DMS153 (cell line): ENCODE measurements at places on chromosomes 3 and 15.

- DNase-seq = no peak
These were observed 175.5 kb downstream of the KCNMB2 start for GRCh38 chr3:178711753-178712152.

DNA sequence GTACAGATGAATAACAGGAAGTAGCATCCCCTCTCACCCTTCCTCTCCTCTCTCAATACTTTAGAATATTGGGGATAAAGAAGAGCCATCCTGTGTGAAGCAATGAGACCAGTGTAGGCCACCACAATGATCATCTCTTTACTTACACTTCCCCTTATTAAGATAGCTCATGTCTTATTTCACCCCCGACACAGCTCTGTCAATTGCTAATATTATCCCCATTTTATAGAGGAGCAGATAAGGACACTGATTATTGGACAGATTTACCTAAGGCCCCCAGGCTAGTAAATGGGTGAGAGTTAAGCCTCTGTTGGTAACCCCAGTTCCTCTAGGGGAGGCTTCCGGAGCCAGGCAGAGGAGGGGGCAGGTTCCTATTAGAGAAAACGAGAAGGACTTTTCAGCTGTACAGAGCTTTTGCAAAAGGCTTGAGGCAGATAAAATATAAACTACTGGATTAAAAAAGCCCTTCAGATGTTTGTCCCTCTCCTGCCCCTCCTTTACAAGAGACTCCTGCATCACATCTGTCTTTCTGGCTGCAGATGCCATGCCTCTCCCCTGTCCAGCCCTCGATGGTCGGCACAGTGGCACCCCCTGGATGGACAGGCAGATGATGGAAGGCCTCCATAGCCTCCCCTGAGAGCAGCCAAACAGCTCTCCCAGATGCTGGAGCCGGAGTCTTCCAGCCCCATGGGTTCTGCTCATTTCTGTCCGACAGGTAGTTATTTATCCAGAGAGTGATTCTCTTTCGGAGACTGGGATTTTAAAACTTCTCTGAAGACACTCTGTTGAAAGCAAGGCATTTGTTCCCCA, 49.4 kb upstream of the LCTL start:
- no peak for DNase-seq

DNA sequence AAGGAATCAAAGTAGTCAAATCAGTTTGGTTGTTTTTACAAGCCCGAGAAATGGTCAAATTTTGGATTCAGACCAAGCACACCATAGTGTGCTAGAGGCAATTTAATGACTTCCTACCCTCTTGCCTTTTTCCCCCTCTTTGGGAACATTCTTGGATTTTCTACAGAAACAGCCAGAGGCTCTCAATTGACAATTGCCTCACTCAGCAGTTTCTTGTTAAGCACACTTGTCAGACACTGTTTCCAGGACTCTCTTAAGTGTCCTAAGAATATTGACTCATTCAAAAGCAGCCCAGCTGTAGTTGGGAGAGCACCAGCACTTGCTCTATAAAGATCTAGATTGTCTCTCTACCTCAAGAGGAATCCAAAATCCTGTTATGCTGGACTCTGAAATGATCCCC, 1.5 kb upstream of the SLC35G2 start:
- no peak for DNase-seq

DNA sequence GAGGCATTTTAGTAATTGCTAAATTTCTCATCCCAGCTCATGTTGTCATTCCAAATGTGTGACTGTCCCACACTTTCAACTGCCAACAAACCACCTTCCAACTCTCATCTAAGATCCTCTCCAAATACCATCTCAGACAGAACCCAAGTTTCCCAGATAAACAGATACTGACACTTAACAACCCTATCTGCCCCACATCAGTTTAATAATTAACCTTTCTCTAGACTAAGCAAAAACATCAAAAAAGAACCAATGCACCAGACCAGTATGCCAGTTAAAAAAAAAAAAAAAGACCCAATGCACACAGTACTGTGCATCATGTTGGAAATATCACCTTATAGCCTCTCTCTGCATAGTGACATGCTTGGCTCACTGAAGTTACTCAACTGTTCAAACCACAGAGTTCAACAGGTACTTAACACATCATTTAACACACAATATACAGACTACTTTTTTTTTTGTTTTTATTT, 5.5 kb downstream of the SFMBT1 start:
- no peak for DNase-seq

DNA sequence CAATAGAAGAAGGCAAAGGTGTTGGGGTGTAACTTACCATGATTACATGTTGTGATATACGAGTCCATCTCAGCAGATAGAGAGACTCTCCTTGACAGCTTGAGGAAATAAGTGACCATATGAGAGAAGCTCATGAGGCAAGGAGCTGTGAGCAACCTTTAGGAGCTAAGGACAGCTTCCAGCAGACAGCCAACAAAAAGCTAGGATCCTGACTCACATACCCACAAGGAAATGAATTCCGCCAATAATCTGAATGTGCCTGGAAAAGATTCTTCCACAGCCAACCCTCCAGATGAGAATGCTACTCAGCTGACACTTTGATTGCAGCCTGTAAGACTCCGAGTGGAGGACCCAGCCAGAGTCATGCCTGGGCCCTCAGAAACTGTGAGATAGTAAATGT, 339.6 kb upstream of the TPRG1 start:
- no peak for DNase-seq

DNA sequence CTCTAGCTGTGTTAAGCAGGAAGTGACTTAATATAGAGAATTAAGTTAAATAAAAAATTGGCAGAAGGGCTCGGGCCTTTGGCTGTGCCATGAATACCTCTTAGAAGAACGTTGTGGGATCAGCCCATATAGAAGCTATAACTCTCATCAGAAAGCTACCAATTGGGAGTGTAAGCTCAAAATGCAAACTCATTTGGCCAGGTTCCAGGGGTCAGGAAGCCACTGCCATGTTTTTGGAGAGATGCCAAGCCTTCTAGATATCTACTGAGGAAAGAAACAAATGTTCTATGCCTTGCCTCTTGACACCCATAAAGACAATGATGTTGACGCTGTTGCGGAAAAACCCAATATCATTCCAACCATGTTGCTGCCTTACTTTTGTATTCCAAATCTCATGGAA, 475.2 kb upstream of the TGFBR2 start:
- peak; percentile 4 for DNase-seq

DNA sequence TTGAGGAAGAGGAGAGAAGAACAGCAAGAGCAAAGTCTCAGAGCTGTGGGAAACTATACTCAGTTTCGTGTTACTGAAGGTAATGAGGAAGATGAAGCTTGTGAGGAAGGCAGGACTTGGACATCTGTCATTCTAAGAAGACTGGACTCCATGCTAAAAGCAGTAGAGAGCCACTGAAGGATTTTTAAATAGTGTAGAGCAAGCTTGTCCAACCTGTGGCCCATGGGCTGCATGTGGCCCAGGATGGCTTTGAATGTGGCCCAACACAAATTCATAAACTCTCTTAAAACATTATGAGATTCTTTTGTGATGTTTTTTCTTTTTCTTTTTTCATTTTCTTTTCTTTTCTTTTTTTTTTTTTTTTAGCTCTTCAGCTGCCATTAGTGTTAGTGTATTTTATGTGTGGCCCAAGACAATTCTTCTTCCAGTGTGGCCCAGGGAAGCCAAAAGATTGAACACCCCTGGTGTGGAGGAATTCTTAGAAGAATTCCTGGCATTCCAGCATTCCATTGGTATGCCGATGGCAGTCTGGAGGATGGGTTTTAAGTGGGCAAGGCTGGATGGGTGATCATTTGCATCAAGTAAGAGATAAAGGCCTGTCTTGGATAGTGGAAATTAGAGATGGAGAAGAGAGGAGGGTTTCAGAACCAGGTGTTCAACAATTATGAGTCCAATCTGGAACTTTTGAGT, 6.9 kb upstream of the NFKBIZ start:
- no peak for DNase-seq

DNA sequence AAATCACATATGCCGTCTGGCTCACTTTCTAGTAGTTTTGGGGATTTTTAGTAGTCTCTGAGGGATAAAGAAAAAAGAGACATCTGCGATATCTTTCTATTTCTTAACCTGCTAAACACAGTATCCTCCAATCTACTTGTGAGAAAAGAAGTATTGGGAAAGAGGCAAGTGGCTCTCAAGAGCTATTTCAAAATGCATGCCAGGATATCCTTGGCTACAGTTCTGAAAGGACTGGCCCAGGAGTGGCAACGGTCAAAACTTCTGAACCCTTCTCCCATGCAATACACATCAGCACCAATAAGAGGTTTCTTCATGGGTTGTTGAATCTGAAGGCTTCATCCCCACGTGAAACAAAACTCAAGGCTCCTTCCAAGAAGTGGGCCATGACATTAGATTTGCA, 204.0 kb upstream of the WNT5A start:
- no peak for DNase-seq

DNA sequence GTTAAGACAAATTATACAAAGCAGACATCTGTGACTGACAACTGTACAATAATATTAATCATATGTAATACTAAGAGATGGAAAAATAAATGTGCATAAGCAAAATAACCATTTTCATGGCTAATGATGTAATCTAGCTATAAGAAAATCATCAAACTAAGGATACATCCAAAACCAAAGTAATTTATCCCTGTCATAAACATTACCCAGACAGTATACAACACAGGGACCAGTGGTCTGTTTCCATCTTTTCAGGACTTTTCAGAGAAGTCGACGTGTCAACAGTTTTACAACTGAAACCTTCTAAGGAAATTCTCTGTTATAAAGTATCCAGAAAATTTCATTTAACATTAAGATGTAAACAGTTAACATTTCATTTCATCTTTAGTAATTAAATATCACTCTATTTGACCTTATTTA, 11.0 kb downstream of the THBS1 start:
- DNase-seq = no peak

GRCh38 chr3:151226088-151226563, 23.1 kb upstream of the GPR171 start:
- DNase-seq = no peak

- DNase-seq = no peak
These were observed 144.2 kb downstream of the RYR3 start for GRCh38 chr15:33454996-33455395.

DNA sequence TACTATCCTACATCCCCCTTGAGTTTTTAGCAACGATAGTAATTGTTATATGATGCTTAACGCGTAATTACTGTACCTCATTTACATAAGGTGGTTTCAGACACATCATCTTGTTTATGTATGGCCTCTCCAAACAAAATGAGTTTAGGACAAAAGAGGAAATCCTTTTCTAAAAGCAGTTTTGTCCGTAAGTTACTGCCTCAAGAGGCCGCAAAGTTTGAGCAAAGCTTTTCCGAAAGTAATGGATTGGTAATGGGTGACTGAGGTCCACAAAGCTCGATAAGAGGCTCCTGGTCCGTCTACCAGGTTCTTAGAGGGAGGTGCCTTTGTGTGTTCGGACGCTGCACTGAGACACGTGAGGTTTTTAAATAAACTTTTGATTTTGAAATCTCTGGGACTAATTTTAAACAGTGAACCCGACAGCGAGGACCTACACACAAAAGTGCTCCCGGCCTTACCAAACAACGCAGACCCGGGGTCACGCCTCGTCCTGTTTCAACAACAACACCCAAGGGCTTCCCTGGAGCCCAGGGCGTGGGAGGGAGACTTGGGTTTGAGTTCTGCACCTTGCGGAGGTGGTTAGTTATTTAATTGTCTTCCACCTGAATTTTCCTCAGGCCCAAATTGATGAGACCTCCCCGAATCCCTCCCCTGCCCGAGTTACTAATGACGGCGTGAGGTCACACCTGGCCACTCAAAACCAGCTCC, 456 bp upstream of the C15orf61 start:
- DNase-seq = no peak

DNA sequence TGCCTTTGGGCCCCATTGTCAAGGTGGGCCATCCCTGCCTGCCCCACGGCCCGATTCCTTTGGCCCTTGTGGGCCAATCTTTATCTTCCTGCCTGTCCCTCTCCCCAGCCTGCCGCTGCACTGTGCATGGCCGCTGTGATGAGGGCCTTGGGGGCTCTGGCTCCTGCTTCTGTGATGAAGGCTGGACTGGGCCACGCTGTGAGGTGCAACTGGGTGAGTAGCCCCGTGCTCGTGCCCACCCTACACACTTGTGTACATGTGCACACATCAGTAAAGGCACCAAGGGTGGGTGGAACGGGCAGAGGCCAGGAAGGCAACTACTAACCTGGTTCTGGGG, 12.2 kb downstream of the NT5DC2 start:
- DNase-seq = no peak

GRCh38 chr3:184391266-184391665, 11.4 kb downstream of the CHRD start:
- no peak for DNase-seq

- no peak for DNase-seq
These were observed 369.3 kb downstream of the LPP start for GRCh38 chr3:188523291-188523690.

DNA sequence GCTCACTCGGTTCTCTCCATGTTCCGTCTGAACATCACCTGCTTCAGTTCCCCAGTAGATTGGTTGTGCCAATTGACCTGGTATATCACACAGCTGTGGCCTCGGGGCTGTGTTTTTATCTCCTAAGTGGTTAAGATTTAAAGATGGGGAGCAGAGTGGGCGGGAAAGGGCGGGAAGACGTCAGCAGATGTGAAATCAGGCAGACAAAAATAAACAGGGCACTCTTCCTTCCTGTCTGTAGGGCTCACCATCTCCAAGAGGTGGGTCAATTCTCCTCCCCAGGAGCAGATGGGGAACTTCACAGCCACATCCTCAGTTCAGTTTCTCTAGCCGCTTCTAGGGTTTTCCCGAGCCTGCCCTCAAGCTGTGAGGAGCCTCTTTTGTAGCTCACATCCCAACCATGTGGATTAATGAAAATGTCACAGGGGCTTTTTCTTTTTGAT, 26.8 kb upstream of the LIMD1 start:
- no peak for DNase-seq

GRCh38 chr3:37535526-37536432, 325.9 kb upstream of the CTDSPL start:
- DNase-seq = no peak

- no peak for DNase-seq
These were observed 298.3 kb downstream of the ZBTB20 start for GRCh38 chr3:114848643-114849350.

DNA sequence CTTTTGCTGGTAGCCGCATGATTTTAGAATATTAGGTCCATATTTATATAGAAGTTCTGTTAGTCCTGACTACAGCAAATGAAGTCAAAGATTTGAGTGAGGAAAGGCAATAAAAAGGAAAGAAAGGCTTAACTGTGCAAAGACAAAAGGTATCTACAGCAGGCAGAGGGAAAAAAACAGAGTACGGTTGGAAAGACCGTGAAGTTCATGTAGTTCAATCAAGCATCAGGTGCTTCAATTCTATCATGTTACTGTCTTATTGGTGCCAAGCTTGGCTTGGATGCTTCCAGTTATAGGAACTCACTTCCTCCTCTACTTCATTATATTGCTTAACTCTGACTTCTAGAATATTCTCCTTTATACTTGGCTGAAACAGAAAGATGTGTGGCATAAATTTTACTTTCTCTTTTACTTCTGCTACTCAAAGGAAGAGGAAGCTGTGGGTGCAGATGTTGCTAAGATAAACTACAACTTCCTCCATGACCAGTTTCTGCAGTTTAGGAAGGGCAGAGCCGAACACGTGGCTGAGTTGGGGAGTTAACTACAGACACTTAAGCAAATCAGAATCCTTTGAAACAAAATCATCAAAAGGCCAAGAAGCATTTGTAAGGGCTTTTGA, 72.6 kb upstream of the ZBED2 start:
- no peak for DNase-seq

GRCh38 chr3:138459619-138460535, 25.5 kb downstream of the ESYT3 start:
- DNase-seq = no peak
